ENCODE measurements at places on chromosomes 5 and 9.

- no peak for DNase-seq
These were observed 6.1 kb downstream of the NDFIP1 start for GRCh38 chr5:142114687-142115086.

DNA sequence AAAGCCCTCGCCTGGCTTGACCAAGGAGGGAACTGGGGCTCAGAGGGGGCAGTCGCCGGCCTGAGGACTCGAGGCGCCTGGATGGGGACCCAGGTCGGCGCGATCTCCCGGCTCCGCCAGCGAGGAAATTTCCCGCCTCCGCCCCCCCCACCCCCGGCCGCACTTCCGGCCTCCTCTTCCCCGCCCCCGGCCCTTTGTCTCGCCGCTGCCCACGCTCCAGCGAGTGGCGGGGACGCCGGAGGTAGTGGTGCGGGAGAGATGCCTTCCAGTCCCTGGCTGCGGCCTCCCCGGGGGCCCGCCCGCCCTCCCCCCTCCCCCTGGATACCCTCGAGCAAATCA lies 448 bp upstream of the GPRIN1 start:
- DNase-seq, result no peak

GRCh38 chr9:115008536-115009270 lies 78.3 kb upstream of the TNFSF8 start:
- peak; percentile 94 for DNase-seq

- DNase-seq, result no peak
These were observed 28.8 kb downstream of the FBXL17 start for GRCh38 chr5:108353087-108353486.

DNA sequence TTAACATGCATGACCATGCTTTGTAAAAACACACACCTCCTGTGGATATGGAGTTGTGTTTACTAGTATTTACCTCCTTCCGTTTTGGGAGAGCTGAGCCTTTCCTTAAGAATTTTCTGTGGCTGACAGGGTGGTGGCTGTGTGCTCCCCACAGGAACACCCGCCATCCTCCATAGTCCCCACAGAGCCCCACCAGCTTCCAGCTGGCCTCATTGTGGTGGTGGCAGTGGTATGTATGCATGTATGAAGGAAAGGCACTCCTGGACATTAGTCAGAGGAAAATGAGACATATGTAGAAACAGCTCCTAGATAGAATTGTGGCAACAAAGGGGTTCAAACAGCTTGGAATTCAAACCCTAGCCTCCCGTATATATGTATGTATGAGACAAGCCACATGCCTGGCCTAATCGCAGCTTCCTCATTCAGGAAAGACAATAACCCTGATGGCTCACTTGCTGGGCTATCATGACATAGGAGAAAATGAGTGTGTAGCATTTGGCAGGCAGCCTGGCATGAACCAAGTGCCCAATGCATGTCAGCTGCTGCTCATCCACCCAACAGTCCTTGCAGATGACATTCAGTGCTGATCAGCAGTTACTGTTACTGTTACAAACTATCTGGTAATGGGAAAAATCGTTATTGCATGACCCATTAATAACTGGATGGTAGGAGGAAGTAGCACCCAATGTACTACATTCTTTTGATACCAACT lies 459.7 kb downstream of the EBF1 start:
- DNase-seq, result no peak

DNA sequence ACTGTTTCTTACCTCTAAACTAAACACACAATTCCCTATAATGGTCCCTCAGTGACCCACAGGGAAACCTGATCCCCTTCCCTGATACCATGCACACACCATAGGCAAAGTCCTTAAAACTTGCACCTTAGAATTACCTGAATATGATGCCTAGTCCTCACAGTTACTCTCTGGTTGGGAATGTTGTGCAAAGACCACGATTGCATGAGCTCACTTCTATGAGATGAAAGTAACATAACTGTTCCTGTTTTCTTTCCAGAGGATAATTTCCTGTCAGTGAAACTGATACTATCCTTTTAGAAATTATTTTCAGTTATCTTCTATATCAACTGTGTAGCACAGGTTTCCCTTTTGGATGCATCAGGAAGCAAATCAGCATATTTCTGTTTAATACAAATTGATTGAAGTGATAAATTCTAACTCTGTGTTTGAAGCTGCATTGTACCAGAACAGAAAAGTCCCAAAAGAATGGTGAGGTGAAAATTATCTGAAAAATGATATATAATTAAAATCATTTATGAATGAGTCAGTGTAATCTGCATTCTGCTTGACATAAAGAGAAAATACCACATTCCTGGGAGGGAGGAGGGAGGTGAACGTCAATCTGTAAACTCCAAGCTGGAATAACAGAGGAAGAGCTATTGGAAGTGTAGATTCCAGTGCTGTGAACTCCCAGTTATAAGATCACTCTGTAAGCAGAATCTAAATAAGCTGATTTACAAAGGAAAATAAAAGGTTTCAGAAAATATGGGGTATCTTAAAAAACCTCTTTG lies 51.2 kb upstream of the TNFAIP8 start:
- DNase-seq, result peak; percentile 32

DNA sequence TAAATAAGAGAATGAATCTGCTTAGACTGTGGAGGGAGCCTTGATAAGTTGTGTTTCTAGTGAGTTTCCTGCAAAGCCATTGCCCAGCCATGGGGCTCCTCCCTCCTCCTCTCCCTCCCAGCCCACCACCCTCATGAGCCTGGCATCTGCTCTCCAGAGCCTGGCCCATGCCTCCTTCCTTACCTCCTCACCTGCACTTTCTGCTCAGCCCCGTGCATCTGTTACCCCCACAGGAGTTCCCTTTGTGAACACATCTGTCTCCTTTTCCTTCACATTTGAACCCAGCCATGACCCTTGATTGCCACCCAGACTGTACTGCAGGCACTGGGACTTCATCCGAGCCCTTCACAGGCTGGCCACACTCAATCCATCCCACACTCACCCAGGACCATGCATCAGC lies 395.6 kb downstream of the IRX2 start:
- no peak for DNase-seq

All from CD14-positive monocyte (primary cell).